HTR-8/SVneo (cell line): ENCODE measurements at places on chromosomes 1 and 21.

GRCh38 chr21:34997294-34997693 lies 51.8 kb downstream of the RUNX1 start:
- DNase-seq: no peak

DNA sequence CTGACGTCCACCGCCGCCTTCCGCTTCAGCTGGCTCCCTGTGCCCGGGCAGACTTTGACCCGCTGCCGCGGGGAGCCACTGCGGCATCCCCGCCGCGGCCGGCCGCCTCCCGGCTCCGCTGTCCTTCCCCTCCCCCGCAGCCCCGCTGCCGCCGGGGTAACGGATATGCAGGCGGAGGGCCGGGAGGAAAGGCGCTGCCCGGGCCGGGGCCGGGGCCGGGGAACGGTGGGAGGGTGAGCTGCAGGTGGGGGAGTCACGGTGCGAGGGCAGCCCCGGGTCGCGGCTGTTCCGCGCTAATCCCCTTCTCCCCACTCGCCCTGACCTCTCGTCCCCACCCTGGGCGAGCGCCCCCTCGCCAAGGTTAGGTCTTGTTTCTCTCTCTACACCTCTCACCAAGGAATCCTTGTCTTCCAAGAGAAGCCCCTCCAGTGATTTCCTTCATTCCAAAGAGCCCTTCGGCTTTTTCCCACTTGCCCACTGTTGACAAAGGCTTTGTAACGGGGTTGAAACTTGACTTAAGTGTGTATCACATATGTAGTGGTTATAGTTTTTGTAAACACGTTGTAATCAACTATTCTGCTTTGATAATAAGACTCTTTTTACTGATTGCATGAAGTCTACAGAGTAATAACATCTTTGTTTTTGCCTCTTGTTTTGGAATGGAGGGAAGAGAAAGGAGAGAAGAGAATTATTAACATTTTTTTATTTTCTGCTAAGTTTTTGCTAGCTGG lies 669 bp downstream of the XPR1 start:
- DNase-seq: peak; percentile 36

- DNase-seq: peak; percentile 32
Observed at GRCh38 chr1:169711469-169712308, at the start of gene SELL. SELL (minus strand) TSS chr1:169711620; CDS start chr1:169711498, 122 bp downstream.

GRCh38 chr1:112997781-112998180 lies 41.8 kb upstream of the SLC16A1 start:
- no peak for DNase-seq

- DNase-seq: no peak
Observed at GRCh38 chr1:172394141-172394751, 26.2 kb upstream of the C1orf105 start.

GRCh38 chr1:164983023-164983650 lies 373.4 kb downstream of the LMX1A start:
- DNase-seq: no peak
